Activated CD4-positive, CD25-positive, alpha-beta regulatory T cell treated with anti-CD3 and anti-CD28 coated beads, Interleukin-2, amount 50 U/mL, for 24 hours (primary cell): ENCODE measurements at places on chromosomes 5 and 9.

DNA sequence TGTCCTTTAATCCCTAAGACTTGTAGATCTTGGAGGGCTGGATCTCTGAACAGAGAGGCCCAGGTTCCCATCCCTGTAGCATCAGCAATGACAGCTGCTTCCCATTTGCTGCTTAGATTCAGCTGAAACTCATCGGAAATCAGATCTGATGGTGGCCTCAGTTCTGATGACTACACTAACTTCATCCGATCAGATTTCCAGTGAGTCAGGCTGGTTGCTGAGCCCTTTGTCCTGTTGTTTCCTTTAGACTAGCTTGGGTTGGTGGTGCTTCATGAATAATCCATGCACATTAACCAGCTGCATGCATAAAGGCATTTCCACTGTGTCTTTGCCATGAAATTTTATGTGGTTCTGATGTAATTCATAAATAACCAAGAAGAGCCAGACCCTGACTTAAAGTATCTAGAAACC, 195.2 kb upstream of the TUT7 start:
- no peak for ATAC-seq

GRCh38 chr9:99607842-99608448, 213.7 kb upstream of the NR4A3 start:
- no peak for ATAC-seq

GRCh38 chr5:77157732-77158532, 52.5 kb upstream of the PDE8B start:
- ATAC-seq = no peak

DNA sequence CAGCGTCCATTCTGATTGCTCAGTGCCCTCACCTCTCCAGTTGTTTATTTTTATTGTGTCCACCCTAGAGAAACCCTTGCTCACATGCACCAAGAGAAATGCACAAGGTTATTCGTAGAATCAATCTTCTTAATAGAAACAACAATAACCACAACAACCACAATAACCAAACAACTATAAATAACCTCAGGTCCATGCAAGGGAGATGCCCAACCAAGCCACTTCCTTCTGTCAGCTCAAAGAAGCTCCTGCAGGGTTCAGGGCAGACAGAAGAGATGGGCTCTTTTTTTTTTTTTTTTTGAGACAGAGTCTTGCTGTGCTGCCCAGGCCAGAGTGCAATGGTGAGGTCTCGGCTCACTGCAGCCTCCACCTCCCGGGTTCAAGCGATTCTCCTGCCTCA, 14.9 kb upstream of the TCOF1 start:
- ATAC-seq = no peak

DNA sequence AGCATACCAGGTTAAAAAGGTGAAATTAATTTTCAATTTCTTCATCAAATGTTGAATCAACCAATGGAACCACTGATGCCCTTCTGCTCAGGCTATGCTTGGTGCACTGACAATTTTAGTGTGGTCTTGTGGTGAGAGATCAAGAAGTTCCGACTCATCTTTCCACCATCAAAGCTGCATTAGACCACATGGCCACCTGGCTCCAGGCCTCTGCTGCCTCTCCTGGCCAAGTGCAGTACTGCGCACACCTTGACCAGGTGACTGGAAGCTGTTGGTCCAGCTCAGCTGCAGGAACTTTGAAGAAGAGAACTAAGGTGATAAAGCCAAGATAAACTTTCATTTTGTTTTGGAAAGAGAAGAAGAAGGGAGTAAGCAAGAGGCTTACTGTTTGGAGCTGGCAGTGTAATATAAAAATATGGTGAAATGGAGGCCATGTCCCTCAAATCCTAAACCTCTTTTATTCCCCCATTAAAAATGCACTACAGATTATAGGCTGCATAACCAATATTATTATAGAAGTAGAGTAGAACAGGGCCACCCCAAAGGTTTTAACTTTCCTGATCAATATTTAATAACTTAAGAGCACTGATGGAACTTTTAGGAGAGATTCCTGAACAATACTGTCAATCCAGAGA, 315.5 kb upstream of the C9orf72 start:
- peak; percentile 41 for ATAC-seq

- ATAC-seq = no peak
Observed at GRCh38 chr5:37789991-37790390, 49.9 kb downstream of the GDNF start.

DNA sequence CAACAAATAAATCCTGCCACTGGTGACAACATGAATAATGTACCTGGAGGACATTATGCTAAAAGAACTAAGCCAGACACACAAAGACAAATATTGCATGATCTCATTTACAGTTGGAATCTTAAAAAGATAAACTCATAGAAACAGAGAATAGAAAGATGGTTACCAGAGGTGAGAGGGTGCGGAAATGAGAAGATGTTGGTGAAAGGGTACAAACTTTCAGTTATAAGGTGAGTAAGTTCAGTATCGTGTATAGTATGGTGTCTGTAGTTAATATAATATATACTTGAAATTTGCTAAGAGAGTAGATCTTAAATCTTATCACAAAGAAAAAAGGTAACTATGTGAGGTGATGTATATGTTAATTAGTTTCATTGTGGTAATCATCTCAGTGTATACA, 63.3 kb downstream of the PRRC1 start:
- ATAC-seq = no peak

GRCh38 chr9:96487949-96488348, 38.0 kb downstream of the HABP4 start:
- ATAC-seq = no peak

GRCh38 chr9:37788332-37788731, 3.5 kb upstream of the EXOSC3 start:
- no peak for ATAC-seq

GRCh38 chr5:41844502-41844901, 25.7 kb downstream of the OXCT1 start:
- no peak for ATAC-seq

GRCh38 chr5:160369990-160370712, at the start of gene C1QTNF2:
Gene C1QTNF2, minus strand, starts transcription at chr5:160370626. Its CDS starts 15,615 bp downstream, at chr5:160355011.
- no peak for ATAC-seq

- ATAC-seq = no peak
Observed at GRCh38 chr9:27943501-27943900, 370.2 kb upstream of the C9orf72 start.
